ENCODE measurements at places on chromosomes 1 and 21.

GRCh38 chr1:58821309-58821708, 37.5 kb upstream of the JUN start:
- no peak for DNase-seq

- no peak for DNase-seq
Measured at GRCh38 chr1:236602171-236602570, 2.1 kb downstream of the HEATR1 start.

- peak; percentile 56 for DNase-seq
Measured at GRCh38 chr1:64653466-64653865, 91.4 kb upstream of the RAVER2 start.

- DNase-seq = peak; percentile 69
Measured at GRCh38 chr1:15328351-15329103, 81.2 kb upstream of the EFHD2 start.

GRCh38 chr21:26137379-26138060, 33.0 kb downstream of the APP start:
- no peak for DNase-seq

DNA sequence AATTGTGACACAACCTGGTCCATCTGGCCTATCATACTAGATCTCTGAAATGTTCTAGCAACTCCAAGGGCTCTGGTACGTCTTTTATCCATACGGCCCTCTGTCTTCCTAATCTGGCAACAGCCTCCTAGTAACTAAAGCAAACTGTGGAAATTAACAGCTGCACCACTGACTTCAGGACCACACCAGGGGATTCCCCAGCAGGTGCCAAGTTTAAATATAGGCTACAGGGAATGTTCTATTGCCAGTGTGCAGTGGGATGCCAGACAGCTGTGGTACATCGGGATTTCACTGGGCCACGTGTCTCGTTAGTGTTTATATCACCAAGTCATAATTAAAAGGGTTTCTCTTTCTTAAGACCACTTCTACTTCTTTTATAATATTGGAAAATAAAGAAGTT, 94.3 kb downstream of the RGS2 start:
- DNase-seq = no peak

DNA sequence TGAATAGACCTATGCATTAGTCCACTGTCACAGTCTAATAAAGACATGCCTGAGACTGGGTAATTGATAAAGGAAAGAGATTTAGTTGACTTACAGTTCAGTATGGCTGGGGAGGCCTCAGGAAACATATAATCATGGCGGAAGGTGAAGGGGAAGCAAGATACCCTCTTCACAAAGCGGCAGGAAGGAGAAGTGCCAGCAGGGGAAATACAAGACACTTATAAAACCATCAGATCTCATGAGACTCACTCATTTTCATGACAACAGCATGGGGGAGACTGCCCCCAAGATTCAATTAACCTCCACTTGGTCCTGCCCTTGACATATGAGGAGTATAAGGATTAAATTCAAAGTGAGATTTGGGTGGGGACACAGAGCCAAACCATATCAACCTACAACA, 59.4 kb downstream of the CAPN9 start:
- DNase-seq = no peak

DNA sequence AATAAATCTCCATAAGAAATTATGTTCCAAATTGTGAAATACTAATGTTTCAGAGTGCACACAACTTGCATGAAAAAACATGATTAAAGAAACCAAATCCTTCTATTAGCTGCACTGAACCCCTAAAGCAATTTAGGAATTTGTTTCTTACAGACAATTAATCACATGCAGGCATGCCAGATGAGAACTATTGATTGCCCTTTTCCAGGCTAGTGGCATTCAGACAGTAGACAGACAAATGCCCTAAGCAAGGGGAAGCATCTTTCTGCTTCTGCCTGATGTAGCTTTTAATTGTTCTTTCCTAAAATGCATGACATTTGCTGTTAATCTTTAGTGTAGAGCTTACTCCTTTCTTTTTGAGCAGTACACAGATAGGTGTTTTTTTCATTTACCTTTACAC, 229.5 kb downstream of the DPYD start:
- no peak for DNase-seq

- DNase-seq = no peak
Measured at GRCh38 chr1:203768256-203768655, 3.3 kb downstream of the LAX1 start.

DNA sequence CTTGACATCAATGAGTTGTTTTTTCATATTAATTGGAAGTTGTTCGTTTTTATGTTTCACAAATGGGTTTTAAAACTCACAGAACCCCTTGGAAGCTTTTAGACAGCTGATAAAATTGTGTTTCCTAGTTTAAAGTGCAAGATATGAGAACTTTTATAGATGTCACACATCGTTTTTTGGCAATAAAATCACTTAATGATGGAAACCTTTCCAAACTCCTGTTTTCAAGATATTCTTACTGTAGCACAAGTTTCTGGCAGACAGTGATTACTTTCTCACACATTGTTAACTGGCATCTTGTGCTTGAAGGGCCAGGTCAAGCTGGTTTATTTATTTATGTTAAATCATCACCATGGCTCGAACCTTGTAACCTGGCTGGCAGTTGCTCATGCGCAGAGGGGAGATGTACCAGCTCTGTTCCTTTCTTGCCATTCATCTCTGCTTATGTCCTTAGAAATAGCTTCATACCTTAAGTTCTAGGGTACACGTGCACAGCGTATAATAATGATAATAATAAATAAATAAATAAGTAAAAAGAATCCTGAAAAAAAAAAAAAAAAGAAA, 10.2 kb upstream of the RCAN1 start:
- no peak for DNase-seq

GRCh38 chr1:19272064-19272463, 16.5 kb downstream of the AKR7A3 start:
- no peak for DNase-seq

- no peak for DNase-seq
Measured at GRCh38 chr1:61158591-61158990, 76.2 kb downstream of the NFIA start.

DNA sequence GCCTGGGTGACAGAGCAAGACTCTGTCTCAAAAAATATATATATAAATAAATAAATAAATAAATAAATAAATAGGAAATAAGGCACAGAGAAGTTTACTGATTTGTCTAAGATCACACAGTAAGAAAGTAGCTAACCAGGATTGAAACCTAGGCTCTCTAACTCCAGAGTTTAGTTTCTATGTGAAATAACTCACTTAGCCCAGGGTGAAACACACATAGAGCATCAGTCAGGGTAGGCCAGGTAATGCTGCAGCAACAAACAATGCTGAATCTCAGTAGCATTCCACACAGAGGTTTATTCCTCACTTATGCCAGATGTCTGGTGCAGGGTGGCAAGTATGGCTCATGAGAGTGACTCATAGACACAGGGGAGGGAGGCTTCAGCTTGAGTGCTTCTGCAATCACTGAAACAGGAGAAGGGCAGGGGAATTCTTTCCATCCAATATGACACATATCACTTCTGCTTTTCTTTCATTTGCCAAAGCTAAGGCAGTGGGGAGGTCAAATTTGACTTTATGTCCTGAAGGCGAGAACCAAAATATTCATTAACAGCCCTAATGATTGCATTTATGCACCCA, 37.1 kb upstream of the KANK4 start:
- peak; percentile 84 for DNase-seq

GRCh38 chr1:54486907-54487306, 61.1 kb upstream of the ACOT11 start:
- DNase-seq = no peak

- DNase-seq = no peak
Measured at GRCh38 chr21:43808832-43809251, 19.5 kb downstream of the RRP1 start.

DNA sequence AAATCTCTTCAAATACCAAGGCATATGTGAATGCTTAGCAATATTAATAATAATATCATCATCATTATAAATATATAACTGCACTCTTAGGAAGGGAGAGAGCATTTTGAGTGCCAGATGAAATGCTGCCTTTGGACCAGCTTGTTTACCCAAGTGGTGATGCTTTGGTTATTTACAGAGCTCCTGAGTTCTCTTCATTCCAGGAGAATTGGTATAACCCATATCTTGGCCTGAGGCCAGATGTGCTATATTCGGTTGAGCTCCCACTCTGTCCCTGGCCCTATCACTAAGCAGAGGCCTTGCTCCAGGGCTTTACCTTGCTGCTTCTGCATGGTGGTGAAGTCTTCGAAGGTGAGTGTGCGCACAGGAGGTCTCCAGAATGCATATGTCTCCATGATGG, 89.4 kb downstream of the TBX15 start:
- no peak for DNase-seq

- no peak for DNase-seq
Measured at GRCh38 chr1:244291236-244292201, 160.2 kb downstream of the ADSS2 start.

GRCh38 chr1:12756768-12757413, 10.9 kb downstream of the CFAP107 start:
- DNase-seq = peak; percentile 6

DNA sequence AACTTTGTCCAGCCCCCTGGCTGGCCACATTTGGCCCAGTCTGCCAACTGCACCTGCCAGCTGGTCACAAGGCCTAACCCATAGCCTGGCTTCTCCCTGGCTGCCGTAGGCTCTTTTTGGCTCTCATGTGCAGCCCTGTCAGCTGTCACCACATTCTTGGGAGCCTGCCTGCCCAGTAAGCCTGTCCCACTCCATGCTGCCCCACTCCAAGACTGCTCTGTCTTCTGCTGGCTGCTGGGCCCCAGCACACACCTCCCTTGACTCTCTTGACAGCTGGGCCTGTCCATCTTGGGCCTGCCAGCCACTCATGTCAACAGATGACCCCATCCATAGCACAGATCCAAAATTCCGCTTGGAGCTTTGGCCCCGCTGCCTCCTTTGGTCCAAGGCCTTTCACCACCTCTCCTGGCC, 74.3 kb upstream of the EDN2 start:
- no peak for DNase-seq

GRCh38 chr1:178023181-178023618, 53.3 kb upstream of the SEC16B start:
- DNase-seq = no peak

- DNase-seq = no peak
Measured at GRCh38 chr1:119372503-119373086, 4.0 kb downstream of the HAO2 start.

GRCh38 chr1:155960081-155960745, 18.1 kb downstream of the ARHGEF2 start:
- DNase-seq = no peak

DNA sequence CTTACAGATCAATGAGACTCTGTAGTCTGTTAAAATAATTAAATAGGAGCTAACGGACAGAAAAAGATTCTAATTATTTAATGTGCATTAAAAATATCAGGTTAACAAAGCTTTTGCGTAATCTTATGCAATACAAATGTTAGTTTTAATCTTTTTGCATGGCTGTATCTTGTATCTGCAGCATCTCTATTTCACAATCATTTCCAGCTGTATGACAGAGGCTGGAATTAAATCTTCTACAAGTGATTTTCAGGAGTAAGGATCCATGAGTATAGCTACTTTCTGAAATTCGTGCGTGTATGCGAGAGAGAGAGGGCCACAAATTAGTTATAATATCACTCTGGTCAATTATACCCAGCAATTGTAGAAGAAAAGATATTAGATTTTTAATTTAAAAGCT, 1446.8 kb downstream of the NCAM2 start:
- no peak for DNase-seq

GRCh38 chr1:77582905-77583304, 99.6 kb downstream of the ZZZ3 start:
- no peak for DNase-seq

DNA sequence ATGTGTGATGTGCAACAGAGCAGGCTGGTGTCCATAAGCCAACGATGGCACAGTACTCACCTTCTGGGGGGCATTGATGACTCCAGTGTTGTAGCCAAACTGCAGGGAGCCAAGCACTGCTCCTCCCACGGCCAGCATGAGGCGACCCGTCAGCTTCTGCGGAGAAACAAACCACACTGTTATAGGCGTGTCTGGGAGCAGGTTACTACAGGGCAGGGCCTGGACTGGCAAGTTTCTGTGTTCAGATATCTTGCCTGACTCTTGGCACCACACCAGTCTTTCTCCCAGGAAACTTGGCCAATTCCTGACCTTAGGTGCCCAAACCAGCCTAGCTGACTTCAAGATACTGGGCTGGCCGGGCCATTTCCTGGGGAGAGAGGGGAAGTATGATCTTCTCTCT, 15.5 kb downstream of the SLC2A1 start:
- no peak for DNase-seq

DNA sequence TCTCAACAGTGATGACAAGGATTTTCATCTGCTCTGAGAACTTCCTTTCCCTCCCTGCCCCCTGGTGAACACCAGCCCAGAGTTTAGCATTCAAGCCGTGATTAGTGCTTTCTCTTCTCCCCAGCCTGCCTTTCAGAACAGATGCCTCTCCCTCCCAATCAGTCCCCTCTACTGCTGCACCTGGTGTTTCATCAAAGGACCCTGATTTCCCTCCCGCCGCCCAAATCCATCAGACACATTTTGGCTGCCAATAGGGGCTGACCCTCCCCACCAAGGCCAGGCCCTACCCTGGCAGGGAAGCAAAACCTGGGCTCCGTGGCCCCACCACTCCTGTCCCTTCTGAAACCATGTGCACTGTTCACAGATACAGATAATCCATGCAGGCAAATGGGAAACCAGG, 34.0 kb upstream of the KLHDC7A start:
- no peak for DNase-seq

- no peak for DNase-seq
Measured at GRCh38 chr1:84862810-84863251, 30.2 kb downstream of the LPAR3 start.

DNA sequence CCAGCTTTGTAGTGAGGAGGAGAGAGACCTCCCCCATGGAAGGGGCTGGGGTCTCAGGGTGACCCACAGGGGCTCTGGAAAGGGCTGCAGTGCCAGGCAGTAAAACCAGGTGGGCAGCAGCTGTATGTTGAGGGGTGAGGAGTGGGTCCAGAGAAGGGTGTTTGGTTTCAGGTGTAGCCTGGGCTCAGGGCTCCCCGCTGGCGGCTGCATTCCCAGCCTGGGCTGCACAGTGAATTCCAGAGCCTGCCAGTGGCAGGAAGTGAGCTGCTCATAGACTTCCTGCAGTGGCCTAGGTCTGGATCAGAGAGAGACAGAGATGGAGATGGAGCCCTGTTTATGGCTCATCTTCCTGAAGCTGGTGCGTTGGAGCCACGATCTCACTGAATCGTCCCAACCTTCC, 356.4 kb downstream of the PTPRU start:
- no peak for DNase-seq

DNA sequence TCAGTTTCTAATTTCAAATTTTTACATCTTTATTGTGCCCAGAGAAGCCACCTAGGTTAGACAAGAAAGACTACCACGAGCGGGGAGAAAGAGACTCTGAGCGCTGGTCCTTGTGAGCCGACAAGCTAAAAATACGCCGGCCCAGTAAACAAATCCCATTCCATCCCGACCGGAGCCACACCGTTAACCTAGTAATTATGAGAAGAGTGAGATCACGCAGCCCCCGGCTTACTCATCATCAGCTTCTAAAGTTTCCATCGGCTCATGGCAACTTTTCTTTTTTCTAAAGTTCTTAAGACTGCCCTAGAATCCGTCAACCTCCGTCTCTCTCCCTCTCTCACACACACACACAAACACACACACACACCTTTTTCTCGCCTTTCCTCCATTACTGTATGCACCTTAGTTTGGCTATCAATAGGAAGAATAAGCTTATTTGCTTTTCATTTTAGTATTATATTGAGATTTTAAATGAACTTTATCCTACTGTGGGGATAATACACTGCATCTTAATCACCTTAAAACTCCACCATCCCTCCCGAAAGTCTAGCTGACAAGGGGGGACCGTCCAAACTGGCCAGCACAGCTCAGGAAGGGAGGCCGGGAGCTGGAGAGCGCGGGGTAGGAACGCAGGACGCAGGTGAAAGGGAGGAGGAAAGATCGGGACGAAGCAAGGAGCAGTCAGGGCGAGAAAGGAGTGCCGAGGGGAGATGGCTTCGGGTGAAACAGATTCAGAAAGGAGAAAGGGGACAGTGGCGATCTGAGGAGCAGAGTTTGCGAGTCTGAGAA, 728 bp downstream of the OTUD7B start:
- DNase-seq = peak; percentile 80

Measured in foreskin fibroblast (primary cell).